ENCODE measurements at places on chromosomes 4 and X. TPM values are rescaled to one million over a fixed set of nuclear protein-coding genes. Genes with fewer than 3 reads are reported as not detected.

NSUN7 gene
- total RNA-seq, result 6.5 TPM

SLC2A9 gene
- total RNA-seq, result 2.4 TPM

- H3K27ac ChIP-seq, result no peak overlapping the region
- H3K4me1 ChIP-seq, result no peaks in the 10 kb centered on the region
- no peak overlapping the region for H3K4me3 ChIP-seq
- H3K27me3 ChIP-seq, result no peaks in the 10 kb centered on the region
- H3K36me3 ChIP-seq, result no peaks in the 10 kb centered on the region
- DNase-seq, result no peak
Measured at GRCh38 chr4:134780244-134780643, 578.7 kb upstream of the PABPC4L start.

DNA sequence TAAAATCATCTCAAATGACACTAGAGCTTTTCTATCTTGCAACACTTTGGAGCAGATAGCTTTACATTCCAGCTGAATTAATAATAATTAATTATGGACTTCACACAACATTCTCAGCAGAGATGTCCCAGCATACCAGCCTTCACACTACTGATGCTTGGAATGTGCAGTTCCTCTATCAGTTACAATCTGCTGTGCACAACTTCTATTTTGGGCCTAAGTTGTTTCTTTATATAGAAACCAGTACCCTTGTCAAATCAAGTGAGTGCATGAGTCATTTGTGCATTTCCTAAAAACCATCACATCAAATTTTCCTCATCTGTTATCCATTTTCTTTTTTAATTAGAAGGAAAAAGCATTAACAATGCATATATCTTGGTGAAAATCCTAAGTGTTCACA lies 8.8 kb upstream of the RASL11B start:
- no peaks in the 10 kb centered on the region for H3K36me3 ChIP-seq
- no peak overlapping the region for H3K4me3 ChIP-seq
- H3K27me3 ChIP-seq, result no peaks in the 10 kb centered on the region
- no peaks in the 10 kb centered on the region for H3K4me1 ChIP-seq
- H3K27ac ChIP-seq, result no peak overlapping the region

DNA sequence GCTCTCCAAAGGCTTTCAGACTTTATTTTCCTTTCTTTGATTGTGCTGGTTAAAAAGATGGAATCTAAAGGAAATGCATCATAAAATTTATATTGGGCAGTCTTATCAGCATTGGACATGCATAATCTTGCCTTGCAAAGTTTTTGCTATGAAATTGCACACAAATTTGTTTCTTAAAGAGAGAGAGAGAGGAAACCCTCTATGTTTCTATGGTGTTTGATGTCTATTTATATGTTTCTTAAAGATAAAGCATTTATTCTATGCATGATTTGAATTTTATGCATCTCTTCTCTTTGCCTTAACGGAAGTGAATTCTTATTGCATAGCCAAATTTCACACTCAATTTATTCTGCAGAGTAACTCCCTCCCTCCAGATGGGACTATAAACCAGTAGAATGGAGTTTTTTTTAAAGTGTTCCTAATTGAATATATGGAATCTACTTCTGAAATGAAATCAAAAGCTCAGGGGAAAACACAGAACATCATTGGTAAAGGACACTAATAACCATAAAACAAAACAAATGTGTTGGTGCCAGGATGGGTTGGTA lies 83.5 kb upstream of the PPARGC1A start:
- H3K27ac ChIP-seq, result no peak overlapping the region
- H3K27me3 ChIP-seq, result no peaks in the 10 kb centered on the region
- H3K4me3 ChIP-seq, result no peak overlapping the region
- H3K4me1 ChIP-seq, result no peaks in the 10 kb centered on the region
- no peak for DNase-seq
- H3K36me3 ChIP-seq, result no peaks in the 10 kb centered on the region

DNA sequence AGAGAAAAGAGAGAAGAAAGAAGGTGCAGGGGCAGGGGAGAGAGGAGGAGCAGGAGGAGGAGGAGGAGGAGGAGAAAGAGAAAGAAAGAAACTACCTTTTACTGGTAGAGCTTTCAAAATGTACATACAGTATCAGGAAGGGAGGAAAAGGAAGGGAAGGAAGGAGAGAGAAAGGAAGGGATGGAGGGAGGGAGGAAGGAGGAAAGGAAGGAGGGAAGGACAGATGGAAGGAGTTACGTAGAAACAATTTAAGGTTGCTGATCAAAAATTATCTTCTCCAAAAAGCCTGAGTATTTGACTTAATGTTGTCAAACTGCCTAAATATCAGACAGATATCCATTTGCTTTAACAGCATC lies 13.4 kb downstream of the TBC1D9 start:
- peaks cover 27% of the 10 kb centered on the region for H3K4me1 ChIP-seq
- H3K4me3 ChIP-seq, result no peak overlapping the region
- no peak overlapping the region for H3K27ac ChIP-seq
- H3K36me3 ChIP-seq, result no peaks in the 10 kb centered on the region

GRCh38 chr4:83002329-83002728 lies 8.3 kb downstream of the LIN54 start:
- no peaks in the 10 kb centered on the region for H3K4me1 ChIP-seq
- H3K4me3 ChIP-seq, result no peak overlapping the region
- H3K27ac ChIP-seq, result no peak overlapping the region
- DNase-seq, result no peak
- H3K36me3 ChIP-seq, result no peaks in the 10 kb centered on the region
- H3K27me3 ChIP-seq, result no peaks in the 10 kb centered on the region

DNA sequence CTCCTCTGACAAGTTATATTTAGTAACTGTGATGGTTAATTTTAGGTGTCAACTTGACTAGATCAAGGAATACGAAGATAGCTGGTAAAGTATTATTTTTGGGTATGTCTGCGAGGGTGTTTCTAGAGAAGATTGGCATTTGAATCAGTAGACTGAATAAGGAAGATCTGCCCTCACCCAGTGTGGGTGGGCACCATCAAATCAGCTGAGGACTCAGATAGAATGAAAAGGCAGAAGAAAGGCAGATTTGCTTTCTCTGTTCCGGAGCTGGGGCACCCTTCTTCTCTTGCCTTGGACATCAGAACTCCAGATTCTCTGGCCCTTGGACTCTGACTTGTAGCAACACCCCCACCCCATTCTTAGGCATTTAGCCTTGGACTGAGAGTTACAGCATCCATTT lies 981.6 kb downstream of the CCSER1 start:
- H3K36me3 ChIP-seq, result no peaks in the 10 kb centered on the region
- no peak for DNase-seq
- H3K27ac ChIP-seq, result no peak overlapping the region

DNA sequence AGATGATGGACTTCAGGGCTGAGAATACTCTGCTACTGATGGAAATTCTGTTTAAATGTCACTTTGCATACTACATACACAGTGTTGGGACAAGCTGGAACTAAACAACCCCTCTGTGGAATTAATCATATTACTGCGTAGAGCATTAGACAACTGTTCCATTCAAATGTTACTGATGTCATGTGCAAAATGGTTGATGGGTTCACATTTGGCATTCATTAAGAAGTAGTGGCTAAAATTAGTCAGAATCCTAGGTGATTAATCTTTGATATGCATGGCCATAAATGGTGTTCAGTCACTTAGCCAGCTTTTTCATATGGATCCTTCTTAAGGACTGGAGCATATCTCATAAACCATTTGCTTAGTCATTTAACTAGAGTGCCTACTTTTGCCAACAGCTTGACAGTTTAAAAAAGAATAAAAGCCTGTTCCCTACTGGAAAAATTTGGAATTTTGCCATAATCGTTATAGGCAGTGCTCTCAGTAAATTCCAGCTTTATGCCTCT lies 105.2 kb downstream of the RNF150 start:
- DNase-seq, result no peak
- H3K4me3 ChIP-seq, result no peak overlapping the region
- H3K27ac ChIP-seq, result no peak overlapping the region
- H3K27me3 ChIP-seq, result no peaks in the 10 kb centered on the region

DNA sequence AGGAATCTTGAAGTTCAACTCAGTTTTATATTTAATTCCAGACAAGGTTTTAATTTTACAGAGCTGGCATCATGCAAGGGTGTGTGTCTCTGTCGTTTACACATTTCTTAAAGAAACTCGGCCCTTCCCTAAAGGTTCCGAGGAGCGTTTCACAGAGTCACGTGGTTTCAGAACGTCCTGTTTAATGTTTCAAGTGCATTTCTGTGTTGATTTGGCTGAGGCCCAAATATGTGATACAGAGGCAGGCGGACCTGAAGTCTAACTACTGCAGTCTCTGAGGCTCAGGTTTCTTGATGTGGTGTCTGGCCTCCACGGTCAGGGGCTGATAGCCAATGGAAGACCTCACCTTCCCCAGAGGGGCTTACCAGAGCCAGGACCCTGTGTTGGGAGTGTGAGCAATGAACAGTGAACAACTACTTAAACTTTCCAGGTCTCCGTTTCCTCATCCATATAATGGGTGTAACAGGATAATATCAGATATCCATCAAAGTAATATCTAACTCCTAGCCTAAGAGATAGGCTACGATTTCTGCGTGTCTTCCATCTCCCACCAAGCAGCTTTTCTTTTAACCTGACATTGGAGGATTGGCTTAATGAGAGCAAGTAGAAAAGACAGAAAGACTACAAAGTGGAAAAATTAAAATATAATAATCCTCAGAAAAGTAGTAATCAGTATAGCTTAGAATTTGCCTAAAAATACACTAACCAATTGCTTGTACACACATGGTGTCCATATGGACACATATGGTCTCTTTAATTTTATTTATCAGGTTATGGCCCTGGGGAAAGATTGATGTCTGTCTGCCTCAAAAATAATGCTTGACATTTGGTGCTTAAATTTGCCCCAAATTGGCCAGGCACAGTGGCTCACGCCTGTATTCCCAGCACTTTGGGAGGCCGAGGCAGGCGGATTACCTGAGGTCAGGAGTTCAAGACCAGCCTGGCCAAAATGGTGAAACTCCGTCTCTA lies 50.0 kb upstream of the TRIM2 start:
- H3K27me3 ChIP-seq, result no peaks in the 10 kb centered on the region
- H3K4me1 ChIP-seq, result no peaks in the 10 kb centered on the region
- no peaks in the 10 kb centered on the region for H3K36me3 ChIP-seq

GRCh38 chr4:186500721-186501304 lies 54.6 kb downstream of the MTNR1A start:
- no peak overlapping the region for H3K27ac ChIP-seq
- H3K36me3 ChIP-seq, result no peaks in the 10 kb centered on the region
- no peaks in the 10 kb centered on the region for H3K4me1 ChIP-seq
- no peaks in the 10 kb centered on the region for H3K27me3 ChIP-seq
- no peak overlapping the region for H3K4me3 ChIP-seq

DNA sequence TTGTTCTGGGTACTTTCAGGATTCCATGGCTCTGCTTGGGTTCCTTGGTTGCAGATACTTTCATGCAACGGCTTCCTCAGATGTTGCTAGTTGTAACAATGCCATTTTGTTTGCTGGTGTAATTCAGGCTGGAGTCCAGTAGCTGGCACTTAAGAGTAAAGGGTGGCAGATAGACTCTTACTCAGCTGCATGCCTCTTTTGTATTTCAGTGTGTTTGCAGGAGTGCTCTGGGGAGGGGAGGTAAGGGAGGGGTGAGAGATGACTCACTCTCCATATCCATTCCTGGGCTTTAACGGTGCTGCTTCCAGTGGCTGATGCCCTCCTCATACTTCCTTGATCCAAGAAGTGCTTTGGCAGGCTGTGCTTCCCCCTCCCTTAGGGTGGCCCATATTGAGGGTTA lies 155.2 kb downstream of the ZNF330 start:
- H3K27ac ChIP-seq, result no peak overlapping the region
- H3K36me3 ChIP-seq, result no peaks in the 10 kb centered on the region
- no peak for DNase-seq
- H3K4me1 ChIP-seq, result no peaks in the 10 kb centered on the region
- no peaks in the 10 kb centered on the region for H3K27me3 ChIP-seq

Data from pancreas (tissue), 10 donors.